ENCODE measurements at places on chromosomes 16 and 17.

- DNase-seq, result no peak
Observed at GRCh38 chr17:50326831-50327364, 19.0 kb upstream of the XYLT2 start.

- DNase-seq, result no peak
Observed at GRCh38 chr16:87712184-87712762, 53.5 kb downstream of the KLHDC4 start.

GRCh38 chr17:64406321-64407200 is 15.9 kb upstream of the PECAM1 start:
- DNase-seq, result no peak

- no peak for DNase-seq
Observed at GRCh38 chr17:2064147-2064489, 9.2 kb downstream of the HIC1 start.

DNA sequence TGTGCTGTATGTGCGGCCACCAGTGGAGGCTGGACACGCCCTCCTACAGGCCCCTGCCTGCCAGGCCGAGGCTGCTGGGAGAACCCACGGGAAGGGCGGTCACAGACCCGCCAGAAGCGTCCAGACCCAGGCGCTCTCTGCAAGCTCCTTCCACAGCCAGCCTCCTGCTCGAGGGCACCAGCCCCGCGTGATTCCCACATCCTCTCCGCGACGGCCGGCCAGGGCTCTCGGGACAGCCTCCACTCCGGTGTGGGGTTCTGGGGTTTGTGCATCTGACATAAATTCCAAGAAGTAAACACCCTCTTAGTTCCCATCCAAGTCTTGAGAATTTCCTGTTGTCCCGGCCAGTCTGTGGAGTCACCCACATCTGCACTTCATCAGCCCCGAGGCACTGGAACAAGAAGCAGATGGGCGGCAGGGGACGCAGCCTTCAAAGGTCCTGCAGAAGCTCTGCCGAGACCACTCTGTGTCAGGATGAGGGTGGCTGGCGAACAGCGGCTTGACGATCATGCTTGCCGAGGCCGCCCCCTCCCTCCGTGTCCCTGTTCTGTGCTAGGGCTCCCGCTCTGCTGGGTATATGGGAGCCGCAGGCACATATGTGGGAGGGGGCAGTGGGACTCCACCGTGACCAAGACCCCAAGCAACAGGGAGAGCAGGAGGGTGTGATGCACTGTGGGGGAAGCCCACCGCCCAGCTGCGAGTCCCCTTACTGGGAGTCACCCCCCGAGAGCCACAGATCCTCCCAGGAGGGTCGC is 2.4 kb upstream of the TMEM204 start:
- no peak for DNase-seq

DNA sequence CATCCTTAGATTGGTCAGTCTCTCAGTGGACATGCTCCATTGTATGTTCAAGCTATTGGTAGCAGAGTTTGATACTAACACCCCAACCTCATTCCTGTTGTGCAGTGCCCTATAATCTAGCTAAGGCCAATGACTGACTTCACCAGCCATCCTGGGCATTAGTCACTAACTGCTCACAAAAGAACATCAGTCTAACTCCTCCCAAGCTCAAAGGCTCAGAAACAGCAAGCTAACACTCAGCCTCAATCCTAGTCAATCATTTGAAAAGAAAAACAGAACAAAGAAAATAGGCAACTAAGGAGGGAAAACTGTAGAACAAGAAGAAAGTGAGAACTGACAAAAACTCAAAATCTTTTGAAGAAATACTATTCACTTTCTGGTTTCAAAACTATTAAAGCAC is 199.1 kb upstream of the C17orf78 start:
- DNase-seq, result no peak

DNA sequence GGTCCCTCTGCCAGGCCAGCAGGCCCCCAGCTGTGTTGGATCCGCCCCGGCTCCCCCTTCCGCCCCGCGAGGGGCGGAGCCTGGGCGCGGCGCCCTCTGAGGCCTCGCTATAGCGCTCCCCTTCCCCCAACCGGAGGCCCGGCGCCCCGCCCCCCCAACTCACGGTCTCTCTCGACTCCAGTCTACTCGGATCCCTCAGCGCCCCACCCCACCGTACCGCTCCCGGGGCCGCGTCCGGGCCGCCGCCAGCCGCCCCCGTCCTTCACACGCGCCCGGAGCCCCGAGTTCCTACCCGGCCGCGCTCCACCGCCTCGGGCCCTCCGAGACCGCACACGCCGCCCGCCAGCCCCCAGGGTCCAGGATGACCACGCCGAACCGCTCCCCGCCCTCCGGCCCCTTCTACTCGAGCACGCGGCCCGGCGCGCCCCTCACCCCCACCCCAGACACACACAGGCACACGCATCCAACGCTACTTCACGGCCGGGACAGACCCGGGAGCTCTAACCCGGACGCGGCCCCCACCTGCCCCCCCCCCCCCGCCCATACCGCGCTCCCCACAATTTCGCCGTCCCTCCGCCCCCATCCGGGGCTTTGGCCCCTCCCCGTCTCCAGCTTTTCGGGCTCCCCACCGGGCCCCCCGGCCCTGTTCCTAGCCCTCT is 1.4 kb downstream of the PHF23 start:
- DNase-seq, result peak; percentile 25

DNA sequence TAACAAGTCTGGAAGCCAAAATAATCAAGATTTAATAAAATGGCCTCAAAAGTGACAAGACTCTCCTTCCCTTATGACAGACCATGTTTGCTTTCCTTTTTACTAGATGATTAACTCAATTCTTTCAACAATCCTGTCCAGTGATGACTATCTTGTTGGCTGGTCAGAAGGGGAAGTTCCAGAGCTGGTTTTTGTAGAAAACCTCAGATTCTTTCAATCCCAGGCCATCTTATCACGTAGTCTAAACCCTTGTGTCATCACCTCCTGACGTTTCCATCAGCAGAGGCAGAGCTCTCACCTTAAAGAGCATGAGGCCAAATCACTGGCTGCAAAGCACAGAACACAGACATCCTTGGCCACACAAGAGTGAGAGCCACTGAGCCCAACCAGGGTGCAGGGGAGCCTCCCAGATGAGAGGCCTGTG is 125.3 kb downstream of the ANKRD11 start:
- no peak for DNase-seq

GRCh38 chr16:75112734-75113491 is 3.7 kb downstream of the LDHD start:
- no peak for DNase-seq

DNA sequence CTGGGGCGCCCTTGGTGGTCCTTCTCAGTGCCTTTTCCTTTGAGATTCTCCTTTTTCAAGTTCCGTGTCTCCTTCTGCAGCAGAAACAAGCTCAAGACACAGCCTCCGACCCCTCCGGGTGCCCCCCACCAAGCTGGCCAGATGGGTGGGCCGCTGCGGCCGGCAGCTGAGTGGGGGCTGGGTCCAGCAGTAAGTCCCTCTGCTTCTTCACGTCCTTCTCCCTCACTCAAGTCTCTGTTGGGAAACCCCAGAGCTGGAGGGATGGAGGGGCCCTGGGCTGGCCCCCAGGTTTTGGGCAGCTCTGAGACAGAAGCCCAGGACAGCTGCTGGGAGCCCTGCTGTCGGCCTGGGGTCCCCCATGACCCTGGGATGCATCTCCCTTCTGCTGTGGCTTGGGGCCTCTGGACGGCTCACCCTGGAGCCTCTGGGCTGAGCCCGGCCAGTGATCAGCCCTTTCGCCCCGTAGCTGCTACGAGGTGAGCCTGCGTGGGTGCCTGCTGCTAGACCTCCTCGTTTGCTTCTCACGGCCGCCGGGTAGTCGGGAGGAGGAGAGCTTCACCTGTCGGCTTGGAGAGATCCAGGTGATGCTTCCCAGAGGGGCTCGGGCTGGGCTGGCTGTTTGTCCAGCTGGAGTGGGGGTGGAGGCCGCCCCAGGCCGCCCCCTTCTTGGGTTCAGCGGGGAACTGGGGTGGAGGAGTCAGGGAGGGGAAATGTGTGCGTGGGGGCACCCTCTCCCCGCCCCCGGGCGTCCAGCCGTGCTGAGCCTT is 10.7 kb downstream of the ENGASE start:
- no peak for DNase-seq

DNA sequence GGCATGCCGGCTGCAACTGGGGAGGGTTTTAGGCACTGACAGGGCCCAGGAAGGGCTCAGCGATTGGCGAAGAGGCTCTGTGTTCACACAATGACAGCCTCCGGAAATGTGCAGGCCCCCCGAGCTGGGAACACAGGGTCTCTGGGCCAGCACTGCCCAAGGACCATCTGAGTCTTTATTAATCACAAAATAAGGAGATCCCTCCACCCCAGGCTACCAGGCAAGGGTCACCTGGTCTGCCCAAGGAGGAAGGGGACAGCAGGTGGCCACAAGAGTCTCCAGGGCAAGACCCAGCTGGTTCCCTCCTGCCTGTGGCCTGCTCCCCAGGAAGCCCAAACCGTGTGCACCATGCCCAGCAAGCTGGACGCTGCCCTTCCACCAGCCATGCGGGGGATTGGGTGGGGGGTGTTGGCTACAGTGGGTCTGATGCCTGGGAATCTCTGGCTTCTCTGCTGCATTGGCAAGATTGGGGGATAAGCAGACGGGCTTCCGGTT is 52.1 kb upstream of the TNRC6C start:
- no peak for DNase-seq

- no peak for DNase-seq
Observed at GRCh38 chr16:10578474-10579316, 1.7 kb downstream of the EMP2 start.

DNA sequence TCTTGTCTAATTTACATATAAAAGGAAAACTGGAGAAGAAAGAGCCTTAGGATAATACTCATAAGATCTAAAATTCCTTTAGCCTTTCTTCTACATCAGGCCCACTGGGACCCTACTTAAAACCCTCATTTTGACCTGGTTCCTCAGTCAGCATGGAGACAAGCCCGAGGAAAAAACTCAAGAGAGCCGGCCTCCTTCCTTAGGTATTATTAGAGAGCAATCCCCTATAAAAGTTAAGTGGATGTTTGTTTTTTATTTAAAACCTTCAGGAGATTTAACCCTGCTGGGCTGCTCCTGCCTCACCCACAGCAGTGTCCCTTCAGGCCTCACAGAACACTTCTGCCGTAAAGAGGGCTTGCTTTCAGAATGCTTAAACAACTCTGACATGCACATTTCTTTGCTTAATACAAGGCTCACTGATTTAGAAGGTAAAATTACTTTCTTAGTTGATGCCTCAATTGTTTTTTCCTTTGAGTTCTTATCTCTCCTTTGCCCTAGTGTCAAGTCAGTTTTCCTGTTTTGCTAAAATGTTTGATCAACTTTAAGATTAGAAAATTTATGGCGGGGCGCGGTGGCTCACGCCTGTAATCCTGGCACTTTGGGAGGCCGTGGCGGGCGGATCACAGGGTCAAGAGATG is 145.6 kb upstream of the TBX2 start:
- DNase-seq, result no peak

- DNase-seq, result no peak
Observed at GRCh38 chr16:86869288-86870022, 291.1 kb downstream of the FOXL1 start.

- no peak for DNase-seq
Observed at GRCh38 chr17:79956853-79957252, 78.8 kb downstream of the TBC1D16 start.

DNA sequence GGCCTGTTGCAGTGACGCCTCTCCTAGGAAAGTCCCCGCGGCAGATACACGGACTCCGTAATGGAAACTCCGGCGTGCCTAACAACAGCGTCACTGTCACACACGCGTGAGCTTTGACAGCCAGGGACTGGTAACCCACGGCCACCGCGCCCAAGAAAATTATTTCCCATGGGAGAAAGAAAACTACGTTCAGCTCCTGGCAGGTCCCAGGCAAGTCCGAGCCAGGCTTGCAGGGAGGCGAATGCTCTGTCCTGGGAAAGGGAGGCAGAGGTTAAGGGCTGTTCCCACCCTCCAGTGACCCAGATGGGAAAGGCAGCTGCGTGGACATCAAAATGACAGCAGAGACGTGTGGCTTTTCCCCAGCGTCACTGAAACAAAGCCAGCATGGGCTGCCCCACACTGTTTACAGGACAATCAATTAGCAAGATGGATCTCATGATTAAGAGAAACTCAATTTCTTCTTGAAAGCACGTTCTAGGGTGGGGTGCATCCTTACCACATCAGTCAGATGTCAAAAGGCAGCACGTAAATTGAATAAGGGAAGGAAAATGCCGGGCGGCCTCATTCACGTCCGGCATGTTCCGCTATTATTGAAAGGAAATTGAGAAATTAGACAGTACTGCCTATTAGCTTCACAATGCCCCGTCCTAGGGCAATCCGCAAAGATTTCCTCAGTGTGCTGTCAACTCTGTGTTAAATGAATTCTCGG is 82.5 kb downstream of the NXN start:
- DNase-seq, result no peak

- DNase-seq, result no peak
Observed at GRCh38 chr17:58436805-58437239, 19.5 kb upstream of the RNF43 start.

DNA sequence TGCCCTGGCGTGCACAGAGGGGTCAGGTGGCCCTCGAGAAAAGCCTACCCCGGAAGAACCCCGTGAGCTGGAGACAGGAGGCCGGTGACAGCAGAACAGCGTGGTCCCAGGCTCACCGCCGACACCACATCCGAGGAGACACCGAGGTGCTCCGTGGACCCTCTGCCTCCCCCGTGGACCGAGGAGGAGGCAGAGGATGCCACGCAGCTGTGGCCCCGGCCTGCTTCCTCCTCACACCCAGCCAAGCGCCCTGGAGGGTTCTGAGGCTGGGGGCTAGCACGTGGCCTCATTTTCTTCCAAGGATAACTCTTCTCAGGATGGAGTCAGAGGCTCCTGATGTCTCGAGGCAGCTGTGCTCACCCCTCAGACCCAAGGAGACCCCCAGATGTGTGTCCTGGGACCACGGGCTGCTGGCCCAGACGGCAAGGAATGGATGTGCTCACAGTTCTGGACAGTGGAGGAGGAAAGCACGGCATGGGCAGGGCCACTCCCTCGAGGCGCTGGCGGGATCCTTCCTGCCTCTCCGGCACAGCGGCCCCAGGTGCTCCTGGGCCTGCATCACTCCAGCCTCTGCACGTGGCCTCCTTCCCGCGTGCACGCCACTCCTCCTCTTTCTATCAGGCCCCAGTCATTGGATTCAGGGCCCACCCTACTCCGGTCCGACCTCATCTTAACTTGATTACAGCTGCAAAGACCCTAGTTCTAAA is 4.4 kb upstream of the PVALEF start:
- DNase-seq, result no peak

DNA sequence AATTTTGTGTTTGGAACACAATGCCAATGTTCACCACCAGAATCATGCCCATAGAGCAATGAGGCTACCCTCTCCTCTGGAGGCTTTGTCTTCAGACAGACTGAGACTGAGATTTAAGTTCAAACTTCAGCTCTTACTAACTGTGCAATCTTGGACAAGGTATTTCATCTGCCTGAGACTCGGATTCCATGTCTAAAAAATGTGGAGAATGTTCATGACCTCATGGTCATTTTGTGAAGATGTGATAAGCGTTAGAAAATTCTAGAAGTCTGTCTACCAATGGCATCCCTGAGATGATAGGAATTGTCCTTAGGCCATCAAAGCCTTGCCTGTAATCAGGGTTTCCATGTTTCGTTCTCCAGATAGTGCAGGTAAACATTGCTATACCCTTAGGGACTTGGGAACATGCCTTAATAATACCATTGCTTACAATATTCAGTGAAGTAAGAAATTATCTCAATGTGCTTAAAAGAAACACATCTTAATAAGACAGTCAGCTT is 388.2 kb upstream of the MAF start:
- DNase-seq, result no peak

GRCh38 chr16:59510008-59510424 is 775.9 kb upstream of the GOT2 start:
- DNase-seq, result no peak
